ENCODE measurements at places on chromosomes 5 and 9.

- DNase-seq, result no peak
Measured at GRCh38 chr9:115134941-115135340, 17.0 kb upstream of the TNC start.

GRCh38 chr9:83299571-83299970 is 236.6 kb upstream of the RASEF start:
- no peak for DNase-seq

DNA sequence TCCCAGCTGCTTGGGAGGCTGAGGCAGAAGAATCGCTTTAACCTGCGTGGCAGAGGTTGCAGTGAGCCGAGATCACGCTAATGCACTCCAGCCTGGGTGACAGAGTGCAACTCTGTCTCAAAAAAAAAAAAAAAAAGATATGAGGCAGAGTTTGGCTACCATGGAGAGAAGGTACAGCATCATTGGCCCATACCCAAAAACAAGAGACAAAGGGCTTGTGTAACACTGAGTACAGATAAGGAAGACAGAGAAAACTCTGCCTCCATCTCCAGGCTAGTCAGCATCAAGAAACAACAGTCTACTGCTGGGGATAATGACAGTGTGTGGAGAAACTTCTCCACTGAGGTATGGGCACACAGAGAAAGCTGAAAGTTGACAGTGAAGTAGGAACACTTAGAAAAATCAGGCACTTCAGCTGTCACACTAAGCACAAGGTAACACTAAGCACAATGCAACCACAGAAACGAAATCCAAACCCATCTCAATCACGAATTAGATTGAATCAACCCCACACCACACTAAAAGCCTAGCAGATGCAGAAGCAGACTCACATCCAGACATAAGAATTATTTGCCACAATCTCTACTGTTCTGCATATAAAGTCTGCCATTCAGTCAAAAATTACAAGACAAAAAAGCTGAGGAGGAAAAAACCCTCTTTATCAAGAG is 10.5 kb downstream of the PJA2 start:
- no peak for DNase-seq

DNA sequence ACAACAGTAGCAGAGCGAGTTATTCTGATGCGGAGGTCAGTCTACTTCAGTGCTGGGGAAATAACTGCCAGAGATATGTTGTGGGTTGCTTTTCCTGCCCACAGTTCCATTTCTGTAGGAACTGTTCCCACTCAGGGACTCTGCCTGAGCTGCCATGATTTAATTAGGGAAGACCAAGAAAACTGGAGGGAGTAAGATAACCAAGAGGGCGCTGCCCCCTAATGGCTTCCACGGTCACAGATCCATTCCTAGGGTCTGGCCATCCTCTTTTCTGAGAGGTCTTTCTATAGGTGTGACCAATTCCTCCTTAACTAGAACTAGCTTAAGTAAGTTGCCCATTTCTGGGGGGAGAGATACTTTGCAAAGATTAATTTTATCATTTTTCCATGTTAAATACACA is 125.9 kb downstream of the APBA1 start:
- DNase-seq, result no peak

DNA sequence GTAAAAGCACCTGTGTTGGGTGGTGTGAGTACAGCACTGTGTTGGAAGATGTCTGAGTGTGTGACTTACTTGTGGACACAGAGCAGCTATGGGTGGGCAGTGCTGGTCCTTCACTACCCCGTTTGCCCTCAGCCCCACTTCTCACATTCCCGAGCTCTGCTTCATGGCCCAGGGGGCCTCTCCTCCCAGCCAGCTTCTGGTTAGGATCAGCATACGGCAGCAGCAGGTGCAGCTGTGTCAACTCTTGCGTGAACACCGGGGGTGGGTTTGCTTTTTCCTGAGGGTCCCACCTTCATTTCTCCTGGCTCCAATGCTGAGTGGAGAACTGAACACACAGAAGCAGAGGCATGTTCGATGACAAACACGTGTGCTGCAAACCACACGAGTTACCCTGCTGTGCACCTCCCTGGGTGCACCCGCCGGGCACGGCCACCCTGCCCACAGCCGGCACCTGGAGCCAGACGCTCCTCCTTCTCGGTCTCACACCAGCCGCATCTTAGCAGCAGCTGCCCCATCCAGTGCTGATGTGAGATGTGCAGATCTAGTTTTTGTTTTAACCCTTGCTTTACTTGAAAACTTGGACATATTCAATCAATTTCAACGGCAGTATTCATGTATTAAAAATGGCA is 14.9 kb upstream of the SLC6A3 start:
- DNase-seq, result no peak

DNA sequence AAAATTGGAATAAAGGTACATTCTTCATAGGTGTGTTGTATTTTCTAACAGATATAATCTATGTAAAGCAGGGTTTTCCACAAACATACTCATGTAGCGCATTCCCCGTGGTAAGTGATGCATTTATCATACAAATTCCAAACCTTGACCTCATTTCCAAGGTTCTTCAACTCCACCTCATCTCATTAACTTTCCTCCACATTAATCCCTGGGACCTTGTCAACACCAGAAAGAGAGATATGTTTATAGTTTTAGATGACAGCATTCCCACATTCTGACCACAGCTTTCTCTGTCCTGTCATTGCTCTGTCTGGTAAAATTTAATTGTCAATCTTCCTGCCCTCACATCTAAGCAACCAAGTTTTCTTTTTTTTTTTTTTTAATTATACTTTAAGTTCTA is 415.1 kb downstream of the TMEM161B start:
- no peak for DNase-seq

GRCh38 chr9:101366038-101366756 is 18.6 kb downstream of the BAAT start:
- DNase-seq, result no peak

- DNase-seq, result no peak
Measured at GRCh38 chr5:171857489-171857876, 71.9 kb downstream of the SMIM23 start.

- DNase-seq, result no peak
Measured at GRCh38 chr5:87300176-87300575, 32.5 kb downstream of the RASA1 start.

- DNase-seq, result no peak
Measured at GRCh38 chr5:95861864-95862561, 39.5 kb upstream of the GLRX start.

DNA sequence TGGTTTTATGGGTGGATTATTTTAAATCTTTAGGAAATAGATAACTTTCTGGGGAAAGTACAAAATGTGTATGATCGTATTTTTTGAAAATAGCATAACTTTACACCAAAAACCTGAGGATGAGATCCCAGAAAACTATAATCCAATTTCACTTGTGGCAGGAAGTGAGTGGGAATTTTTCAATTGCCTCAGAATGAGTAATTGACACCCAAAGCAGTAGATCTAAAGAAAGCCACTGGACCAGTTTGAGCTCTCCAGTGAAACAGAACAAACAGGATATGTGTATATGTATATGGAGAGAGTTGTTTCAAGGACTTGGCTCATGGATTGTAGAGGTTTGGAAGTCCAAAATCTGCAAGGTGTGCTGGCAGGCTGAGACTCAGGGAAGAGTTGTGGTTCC is 109.2 kb upstream of the SHB start:
- no peak for DNase-seq

GRCh38 chr5:127355337-127355736 is 64.7 kb downstream of the MEGF10 start:
- no peak for DNase-seq

GRCh38 chr5:459562-460272 is 16.7 kb downstream of the EXOC3 start:
- DNase-seq, result no peak

DNA sequence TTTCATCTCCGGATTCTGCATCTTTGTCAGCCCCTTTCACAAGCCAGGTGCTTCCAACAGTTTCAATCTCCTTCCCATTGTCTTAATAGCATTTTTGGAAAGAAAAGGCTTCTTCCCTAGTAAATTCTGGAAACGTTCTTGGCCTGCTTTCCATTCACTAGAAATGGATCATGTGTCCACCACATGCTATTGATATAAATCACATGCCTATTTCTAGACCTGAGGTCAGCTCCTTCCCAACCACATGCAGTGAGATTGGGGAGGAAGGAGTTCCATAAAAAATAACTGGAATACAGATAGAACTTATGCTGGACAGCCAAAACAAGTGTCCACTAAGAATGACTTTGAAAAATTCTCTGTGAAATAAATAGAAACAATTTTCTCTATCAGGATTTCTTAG is 181.6 kb upstream of the TMEM161B start:
- no peak for DNase-seq

- no peak for DNase-seq
Measured at GRCh38 chr5:102380174-102380573, 84.1 kb upstream of the SLCO4C1 start.

DNA sequence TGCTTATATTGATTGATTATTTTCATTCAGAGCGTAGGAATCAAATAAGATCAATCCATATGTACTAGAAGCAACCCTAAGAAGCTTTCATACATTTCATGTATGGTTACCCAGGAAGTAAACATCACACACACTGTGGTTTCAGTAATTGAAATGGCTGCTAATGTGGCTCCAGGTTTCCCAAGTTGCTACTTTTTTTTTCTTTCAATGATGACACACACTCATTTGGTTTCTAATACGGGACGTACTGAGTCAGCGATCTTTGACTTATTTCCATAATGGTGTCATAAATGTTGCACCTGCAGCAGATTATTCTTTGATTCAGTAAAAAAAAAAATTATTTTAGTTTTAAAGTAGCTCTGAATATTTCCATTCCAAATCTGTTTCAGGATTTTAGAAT is 248.6 kb downstream of the CTNND2 start:
- no peak for DNase-seq

- no peak for DNase-seq
Measured at GRCh38 chr5:72272398-72272797, 47.6 kb downstream of the MRPS27 start.

DNA sequence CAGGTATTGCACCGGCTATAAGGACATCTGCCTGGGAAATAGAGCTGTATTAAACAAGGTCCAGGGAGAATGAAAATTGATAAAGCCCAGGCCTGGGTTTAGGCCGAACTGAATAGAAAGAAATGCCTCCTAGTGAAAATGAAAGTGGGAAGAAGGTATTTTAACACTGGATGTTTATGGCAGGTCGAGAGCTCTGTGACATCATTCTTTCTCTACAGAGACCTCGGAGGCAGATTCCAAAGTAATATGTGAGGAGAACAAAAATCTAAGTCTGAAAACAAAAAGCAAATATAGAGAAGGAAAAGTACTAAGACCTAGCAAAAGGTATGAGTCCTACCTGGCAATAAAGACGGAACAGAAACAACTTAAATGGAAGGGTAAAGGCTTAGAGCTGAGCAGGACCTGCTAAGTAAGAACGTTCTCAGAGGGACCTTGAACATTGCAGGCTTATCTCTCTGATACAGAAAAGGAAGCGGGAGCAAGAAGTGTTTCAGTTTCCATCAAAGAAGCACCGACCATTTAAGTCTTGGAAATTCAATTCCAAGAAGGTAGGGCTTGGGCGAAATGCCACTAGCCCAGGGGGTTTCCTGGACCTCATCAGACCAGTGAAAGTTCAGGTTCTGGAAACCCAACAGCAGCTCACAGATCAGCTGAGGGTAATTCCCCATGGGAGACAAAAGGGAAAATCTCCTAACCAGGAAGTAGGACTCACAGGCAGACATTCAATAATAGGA is 80.0 kb downstream of the SUSD1 start:
- no peak for DNase-seq

GRCh38 chr9:121289772-121290370 is 21.9 kb downstream of the GSN start:
- DNase-seq, result no peak

DNA sequence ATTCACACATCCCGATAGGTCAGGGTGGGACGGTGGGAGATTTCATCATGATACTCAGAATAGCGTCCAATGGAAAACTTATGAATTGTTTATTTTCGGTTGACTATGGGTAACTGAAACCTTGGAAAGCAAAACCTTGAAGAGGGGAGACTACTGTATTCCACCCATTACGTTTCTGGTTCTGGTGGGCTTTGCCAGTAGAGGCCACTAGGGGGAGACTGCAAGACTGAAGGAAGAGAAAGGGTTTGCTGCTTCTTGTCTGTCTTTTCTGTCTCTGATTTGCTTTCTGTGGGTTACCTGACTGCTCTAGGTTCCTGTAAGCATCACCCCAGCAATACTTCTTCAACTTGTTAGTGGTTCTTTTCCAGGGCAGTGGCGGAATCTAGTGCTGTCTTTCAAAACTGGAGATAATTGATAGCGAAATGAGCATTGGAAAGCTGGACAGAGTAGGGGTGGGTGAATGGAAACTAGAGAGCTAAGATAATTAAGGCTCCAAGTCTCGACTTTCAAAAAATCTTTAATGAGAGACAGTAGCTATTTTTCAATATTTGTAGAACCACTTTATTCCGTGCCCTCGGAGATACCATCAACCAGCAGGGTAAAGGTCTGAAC is 27.0 kb downstream of the GRIN3A start:
- no peak for DNase-seq

DNA sequence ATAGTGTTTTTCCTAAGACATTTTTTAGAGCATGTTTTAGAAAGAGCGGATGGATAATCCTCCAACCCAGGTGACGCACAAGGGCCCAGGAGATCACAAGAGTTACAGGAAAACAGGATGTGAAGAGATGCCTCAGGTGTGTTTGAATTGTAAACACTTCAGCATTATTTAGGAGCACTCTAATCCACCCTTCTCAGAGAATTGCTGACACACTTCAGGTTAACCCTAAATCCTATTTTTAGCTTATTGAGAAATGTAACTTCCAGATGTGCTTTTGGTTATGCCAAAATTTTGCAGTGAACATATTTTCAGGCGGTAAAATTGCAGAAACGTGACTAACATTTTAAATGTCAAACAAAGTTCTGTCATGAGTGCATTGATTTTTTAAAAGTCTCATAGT is 755.4 kb upstream of the CTNND2 start:
- no peak for DNase-seq

- DNase-seq, result no peak
Measured at GRCh38 chr5:14309878-14310531, 166.9 kb downstream of the TRIO start.

GRCh38 chr5:84430079-84430478 is 45.4 kb upstream of the EDIL3 start:
- DNase-seq, result no peak

- no peak for DNase-seq
Measured at GRCh38 chr5:158007336-158007735, 148.4 kb upstream of the CLINT1 start.

GRCh38 chr5:103375350-103375749 is 116.8 kb downstream of the MACIR start:
- DNase-seq, result no peak

DNA sequence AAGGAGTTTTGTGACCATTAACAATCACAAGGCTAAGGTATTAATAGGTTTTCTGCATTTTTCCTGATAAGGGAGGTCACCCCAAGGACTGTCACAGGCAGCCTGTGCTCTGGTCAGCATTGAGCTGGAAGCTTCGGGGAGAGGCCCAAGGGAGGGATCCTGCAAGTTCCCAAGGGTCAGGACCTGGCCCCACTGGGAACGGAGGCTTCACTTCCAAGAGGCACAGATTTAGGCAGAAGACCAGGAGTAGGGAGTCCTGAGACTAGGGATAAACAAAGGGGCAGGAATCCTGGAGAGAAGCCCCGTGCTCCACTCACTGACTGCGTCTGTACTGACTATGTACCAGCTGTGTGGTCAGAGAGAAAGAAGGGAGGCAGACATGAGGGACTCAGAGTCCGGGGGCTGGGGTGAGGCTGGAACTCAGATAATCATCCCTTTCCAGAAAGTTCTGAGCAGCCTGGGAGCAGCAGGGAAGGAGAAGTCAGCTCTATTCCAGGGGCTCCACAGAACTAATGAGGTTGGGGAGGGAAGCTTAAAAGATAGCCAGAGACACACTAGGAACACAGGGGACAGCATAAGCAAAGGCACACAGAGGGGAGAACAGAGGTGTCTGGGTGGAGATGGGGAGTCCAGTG is 37.8 kb downstream of the B4GALT1 start:
- no peak for DNase-seq

- DNase-seq, result no peak
Measured at GRCh38 chr5:89276566-89277305, 393.8 kb upstream of the MEF2C start.

Data from stimulated activated naive CD4-positive, alpha-beta T cell (primary cell).